Stimulated activated CD4-positive, alpha-beta T cell treated with anti-CD3 and anti-CD28 coated beads, Interleukin-12 subunit alpha, Interleukin-12 subunit beta, amount 100 ng/mL, for 4 hours (primary cell): ENCODE measurements at places on chromosomes 7 and 10.

- DNase-seq = no peak
Observed at GRCh38 chr10:133199992-133200611, 29.9 kb upstream of the UTF1 start.

DNA sequence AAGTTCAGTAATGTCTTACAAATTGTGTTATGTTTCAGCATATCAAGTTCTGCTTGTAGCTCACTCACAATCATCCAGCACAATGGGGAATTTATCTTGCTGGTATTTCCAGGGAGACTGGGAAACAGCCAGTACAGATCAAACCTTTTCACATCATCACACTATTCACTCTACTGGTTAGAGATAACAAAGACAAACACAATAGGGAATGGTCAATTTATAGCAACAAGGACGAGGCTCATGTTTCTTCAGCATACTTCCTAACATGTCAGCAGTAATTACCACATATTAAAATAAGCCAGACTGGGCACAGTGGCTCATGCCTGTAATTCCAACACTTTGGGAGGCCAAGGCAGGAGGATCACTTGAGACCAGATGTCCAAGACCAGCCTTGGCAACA, 38.3 kb downstream of the TOMM7 start:
- no peak for DNase-seq

- DNase-seq = no peak
Observed at GRCh38 chr7:111783854-111784253, 221.6 kb upstream of the IMMP2L start.

DNA sequence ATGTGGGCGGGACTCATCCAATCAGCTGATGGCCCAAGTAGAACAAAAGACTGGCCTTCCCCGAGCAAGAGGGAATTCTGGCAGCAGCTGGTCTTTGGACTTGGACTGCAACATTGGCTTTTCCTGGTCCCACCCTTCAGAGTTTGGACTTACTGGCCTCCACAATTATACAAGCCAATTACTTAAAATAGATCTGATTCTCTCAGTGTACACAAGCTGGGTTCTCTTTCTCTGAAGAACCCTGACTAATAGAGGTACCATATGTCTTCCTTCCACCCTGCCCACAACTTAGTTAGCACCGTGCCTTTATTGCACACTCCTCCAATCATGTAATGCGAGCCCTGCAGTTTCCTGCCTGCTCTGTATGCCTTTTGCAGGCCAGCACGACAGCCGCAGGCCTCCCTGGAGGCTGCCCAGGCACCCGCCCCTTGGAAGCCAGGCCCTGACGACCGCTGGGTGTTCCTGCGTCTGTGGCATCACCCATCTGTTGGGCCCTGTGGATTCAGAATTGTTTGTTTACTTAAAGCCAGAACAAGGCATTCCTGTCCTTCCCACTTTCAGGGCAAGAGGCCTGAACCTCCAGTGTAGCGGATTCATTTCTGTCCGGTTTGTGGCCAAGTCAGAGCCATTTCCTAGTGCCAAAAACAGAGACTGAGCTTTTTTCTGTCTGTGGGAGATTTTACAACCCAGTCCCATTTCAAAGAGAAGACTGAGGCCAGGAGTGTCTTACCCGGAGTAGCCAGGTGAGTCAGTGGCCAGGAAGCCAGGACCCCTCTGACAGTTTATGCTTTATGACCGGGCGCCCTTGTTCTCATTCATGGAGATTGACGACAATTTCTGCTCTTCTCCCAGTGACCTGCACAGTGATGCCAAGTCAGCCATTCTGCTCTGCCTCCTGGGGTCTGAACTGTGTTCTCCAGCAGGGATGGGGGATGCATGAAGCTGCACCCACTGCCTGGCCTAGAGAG, 968 bp upstream of the INMT start:
- no peak for DNase-seq

- DNase-seq = no peak
Observed at GRCh38 chr7:19815546-19815945, 42.1 kb upstream of the TMEM196 start.

- no peak for DNase-seq
Observed at GRCh38 chr7:2750004-2750407, 62.0 kb downstream of the AMZ1 start.

DNA sequence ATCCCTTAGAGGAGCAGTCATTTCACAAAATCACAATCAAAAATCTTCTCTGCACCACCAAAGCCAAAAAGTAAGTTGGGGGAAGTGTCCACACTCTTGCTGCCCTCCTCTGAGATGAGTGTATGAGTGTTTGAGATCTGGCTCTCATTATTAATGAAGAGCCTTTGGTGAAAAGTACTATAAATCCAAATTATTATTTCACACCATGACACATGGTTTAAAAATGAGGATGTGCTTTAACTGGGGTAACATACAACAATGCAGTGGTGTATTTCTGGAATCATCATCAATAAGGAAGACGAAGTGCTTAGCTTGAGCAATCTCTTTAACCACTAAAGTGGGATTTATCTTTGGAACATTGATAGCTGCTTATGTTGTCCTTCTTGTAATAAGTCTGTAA, 114.2 kb upstream of the ADAM12 start:
- DNase-seq = no peak

DNA sequence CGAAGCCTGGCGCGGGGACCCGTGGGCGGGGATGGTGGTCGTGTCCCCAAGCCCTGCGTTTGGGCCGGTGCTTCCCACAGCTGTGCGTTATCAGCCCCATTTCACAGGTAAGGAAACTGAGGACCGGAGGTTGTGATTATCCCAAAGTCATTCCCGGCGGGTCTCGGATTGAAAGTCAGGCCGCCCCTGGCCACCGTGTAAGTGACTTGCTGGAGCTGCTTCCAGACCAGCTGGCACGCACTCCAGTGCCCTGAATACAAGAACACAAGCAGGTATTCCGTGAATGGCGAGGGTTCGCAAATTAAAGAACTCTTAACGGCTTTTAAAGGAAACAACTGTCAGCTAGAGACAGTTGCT, 675 bp upstream of the ATE1 start:
- no peak for DNase-seq

- no peak for DNase-seq
Observed at GRCh38 chr10:96090463-96090800, 39.7 kb upstream of the ZNF518A start.

DNA sequence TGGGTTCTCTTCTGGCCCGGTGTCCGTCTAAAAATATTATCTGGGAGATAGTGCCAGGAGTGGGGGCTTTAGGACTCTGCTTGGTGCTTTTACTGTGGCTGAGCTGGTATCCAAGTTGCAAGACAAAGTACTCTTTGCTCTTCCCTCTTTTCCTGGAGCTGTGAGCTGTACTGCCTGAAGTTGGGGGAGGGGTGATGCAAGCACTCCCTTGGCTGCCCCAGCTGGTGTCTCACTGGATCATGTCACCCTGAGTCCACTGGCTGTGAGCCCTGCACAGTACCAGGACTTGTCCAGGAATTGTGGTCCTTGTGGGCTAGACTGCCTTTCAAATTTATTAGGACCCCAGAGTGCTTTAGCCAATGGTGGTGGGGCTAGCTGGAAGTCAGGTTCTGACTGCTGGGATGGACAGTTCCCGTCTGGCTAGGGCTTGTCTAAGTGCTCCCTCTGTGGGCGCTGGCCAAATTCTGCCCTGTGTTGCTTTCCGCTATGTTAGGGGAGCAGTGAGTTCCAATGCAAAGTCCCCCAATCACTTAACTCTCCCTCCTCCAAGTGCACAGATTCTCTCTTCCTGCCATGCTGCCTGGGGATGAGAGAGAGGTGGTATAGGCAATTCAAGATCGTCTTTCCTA, 13.1 kb downstream of the CC2D2B start:
- DNase-seq = no peak

GRCh38 chr7:116273283-116273917, 63.1 kb downstream of the TES start:
- no peak for DNase-seq

DNA sequence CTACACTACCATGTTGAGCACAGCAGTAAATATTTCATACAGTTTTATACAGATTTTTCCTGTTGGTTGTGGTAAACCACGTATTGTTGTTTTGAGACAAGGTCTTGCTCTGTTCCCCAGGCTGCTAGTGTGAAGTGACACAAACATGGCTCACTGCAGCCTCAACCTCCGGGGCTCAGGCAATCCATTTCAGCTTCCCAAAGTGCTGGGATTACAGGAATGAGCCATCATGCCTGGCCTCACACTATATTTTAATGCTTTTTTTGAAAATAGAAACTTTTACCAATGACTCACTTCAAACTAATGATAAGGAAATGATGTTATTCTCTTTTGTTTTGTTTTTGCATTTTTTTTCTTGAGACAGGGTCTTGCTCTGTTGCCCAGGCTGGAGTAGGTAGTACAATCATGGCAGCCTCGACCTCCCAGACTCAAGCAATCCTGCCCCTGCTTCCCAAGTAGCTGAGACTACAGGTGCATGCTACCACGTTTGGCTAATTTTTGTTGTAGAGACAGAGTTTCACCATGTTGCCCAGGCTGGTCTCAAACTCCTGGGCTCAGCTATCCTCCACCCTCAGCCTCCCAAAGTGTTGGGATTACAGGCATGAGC, 210.6 kb downstream of the TPST1 start:
- no peak for DNase-seq
